ENCODE measurements at places on chromosomes 7 and 10.

- no peak for DNase-seq
These were observed 77.3 kb downstream of the FAM13C start for GRCh38 chr10:59285073-59285472.

- no peak for DNase-seq
These were observed 104.0 kb downstream of the HOXA1 start for GRCh38 chr7:26991796-26992195.

DNA sequence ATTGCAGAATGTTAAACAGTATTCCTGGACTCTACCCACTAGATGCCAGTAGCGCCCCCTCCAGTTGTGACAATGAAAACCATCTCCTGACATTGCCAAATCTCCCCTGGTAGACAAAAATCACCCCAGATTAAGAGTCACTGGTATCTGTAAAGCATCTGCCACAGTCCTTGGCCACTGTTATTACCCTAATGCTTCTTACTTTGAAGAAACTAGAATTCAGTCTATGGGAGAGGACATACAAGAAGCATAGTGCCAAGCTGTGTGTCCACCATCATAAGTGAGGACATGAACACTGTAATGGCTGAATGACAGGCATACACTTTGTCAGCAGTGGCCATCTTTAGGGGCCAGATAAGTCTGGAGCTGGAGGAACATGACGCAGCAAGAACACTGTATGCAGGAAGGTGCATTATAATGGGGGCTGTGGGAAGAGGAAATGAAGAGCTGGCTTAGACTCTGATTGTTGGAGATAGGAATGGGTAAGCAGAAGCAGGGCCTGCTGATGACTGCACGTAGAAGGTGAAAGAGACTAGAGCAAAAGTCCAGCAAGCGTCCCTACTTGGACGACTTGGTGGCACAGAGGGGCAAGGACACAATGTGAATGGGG, 32.5 kb downstream of the CBX3 start:
- no peak for DNase-seq

DNA sequence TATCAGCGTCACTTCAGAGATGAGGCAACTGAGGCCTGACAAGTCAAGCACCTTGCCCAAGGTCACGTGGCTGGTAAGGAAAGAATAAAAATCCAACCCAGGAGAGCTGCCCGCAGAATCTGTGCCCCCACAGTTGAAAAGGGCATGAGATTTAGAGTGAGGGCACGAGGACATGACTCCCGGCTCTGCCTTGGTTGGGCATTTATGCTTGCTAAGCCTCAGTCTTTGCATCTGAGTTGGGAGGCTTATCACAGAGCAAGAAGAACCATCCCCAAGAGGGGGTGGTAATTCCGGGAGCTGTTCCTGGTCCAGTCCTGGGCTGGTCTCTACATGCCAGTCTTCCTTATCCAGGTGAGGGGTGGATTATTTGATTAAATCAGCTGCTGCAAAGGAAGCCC, 37.3 kb downstream of the PLPP4 start:
- DNase-seq, result no peak

DNA sequence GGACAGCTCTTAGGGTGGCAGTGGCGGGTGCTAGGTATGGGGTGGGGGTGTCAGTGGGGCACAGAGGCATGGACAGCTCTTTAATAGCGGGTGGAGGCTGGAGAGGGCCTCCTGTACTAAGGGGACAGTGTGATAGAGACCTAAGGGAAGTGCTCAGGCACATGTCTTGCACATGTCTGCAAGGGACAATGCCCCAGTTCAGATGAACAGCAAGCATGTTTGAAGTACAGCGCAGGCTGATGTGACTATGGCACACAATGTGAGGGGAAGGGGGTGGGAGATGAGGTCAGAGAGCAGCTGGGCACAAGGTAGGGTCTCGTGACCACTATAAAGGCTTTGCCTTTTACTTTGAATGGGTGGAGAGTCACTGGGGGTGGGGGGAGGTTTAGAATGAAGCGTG, 3.5 kb downstream of the GIMAP8 start:
- DNase-seq, result no peak

DNA sequence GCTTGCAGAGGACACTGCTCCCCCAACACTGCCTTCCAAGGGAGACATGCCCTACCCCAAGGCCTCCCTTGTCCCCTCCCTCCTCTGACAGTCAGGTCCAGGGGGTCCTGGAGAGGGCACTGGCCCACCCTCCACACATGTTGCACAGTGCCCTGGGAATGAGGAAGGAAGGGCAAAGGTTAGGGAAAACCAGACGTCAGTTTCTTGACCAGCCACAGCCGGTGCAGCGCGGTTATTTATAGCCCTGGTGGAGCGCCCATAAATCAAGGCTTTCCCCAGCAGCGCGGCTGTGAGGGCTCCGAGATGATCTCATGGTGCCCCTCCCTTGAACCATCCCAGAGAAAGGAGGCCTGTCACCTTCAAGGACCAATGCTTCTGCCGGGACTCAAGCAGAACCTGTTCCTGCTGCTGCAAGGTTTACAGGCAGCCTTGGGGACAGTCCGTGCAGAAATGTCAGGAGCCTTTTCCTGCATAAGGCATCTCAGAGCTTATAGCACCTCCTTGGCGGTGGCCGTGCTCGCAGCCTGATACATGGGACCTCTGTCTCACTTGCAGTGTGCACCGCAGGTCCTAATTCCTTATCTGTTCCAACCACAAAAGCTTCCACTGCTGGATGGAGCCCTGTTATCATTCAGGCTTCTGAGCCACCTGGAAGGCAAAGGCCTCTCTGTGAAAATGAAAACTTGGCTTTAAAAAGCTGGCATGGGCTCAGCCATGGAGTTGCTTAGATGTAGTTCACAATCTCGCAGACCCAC, 127.3 kb downstream of the LHPP start:
- DNase-seq, result no peak

DNA sequence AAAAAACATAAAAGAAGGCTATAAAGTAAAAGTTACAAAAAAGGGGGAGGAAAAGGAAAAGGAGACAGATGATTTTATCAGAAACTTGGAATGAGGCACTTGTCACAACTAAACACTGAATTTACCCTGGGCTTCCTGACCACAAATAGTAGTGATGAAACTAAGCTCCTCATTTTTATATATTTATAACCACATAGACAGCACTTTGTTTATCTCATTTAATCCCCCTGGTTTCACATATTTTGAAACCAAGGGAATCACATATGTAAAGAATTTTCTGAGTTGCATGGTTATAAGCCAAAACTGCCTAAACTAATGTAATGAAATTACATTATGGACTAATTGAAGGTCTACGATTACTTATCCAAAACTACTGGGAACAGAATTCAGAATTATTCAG, 39.6 kb upstream of the MET start:
- peak; percentile 35 for DNase-seq

GRCh38 chr7:92763636-92764423, 72.5 kb downstream of the CDK6 start:
- peak; percentile 83 for DNase-seq

DNA sequence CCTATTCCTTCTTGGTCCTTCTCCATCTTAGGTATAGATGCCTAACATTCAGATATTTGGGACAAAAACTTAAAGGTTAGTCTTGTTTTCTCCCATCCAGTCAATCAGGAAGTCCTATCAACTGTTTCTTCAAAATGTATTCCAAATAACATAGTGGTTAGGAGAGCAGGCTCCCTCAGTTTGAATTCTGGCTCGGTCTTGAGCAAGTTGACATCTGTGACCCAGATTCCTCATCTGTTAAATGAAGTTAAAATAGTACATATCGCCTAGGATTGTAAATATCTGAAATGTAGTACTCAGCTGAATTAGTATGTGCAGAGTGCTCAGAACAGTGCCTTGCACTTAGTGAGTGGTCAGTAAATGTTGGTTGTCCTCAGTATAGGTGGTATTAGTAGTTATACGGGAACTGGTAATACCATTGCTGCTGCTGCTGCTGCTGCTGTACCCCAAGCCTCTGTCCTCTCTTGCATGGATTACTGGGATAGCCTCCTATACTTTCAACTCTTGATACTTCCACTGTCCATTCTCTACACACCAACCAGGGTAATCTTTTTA, 58.6 kb downstream of the RALA start:
- no peak for DNase-seq

DNA sequence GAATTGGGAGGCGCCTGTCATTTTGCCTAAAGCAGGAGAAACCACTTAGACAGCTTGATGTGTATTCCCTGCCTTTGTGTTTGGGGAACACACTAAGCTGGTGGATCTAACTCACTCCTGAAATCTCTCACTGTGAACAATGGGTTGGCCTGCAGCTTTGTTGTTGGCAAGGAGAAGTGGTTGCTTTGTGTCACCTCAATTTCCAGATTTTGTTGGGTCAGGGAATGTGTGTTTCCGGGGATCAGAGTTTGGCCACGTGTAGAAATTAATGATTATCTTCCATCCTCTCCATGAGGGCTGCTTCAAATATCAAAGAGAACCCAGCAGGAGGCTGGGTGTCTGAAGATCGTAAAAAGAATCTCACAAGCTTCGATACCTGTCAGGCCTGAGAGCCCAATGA, 27.8 kb downstream of the A1CF start:
- no peak for DNase-seq

DNA sequence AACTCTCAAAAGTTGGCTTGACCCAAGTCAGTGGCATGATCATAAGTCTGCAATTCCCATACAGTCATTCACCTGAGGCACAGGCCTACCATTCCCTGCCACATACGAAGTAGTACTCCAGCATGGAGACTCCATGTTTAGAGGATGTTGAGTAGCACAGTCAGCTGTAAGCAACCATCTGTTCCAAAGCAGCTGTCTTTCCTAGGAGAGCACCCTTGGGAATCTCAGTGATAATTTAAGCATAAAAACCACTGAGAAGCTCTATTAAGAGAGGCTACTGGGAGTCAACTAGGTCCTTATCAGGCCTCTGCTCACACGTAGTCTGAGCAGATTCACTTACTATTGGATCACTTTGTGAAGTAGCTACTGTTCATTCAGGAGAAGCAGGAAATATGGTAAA, 61.6 kb upstream of the UNC5B start:
- no peak for DNase-seq
